G401 (cell line): ENCODE measurements at places on chromosomes 7 and 10. TPM values are rescaled to one million over a fixed set of nuclear protein-coding genes. Genes with fewer than 3 reads are reported as not detected.

DNA sequence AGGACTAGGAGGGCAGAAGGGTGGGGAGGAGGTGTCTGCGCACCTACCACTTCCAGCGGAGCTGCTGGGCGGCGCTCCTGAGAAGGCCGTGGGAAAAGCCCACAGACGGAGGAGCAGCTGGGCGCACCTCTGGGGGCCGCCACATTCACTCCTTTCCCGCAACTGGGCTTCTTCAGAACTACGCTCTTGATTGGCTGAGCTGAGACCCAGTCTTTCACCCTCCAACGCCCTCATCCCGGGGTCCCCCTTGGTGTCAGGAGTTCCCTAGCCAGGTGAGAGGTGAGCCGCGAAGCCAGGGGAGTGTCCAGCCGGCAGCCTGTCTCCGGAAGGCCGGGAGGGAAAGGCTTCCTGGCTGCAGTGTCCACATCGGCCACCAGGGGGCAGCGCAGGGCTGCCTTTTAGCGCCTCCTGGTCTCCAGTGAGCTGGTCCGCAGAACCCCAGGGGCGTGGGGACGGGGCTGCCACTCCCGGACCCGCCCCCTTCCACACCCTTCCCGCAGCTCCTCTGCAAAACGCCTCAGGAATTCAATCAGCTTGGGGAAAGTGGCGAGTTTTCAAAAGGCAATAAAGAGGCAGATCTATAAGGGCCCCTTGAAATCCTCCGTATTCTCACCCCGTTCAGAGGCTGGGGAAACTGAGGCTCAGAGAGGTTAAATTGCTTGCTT lies 98.8 kb downstream of the CHST15 start:
- DNase-seq, result peak; percentile 73

The TCF7L2 gene
- total RNA-seq, result 0.06 and 0.88 TPM in 2 replicates

GRCh38 chr10:6504296-6504695 lies 75.8 kb downstream of the PRKCQ start:
- no peak for DNase-seq

The SEC61G gene
- 318 and 345 TPM in 2 replicates for total RNA-seq

The UCN3 gene
- not detected in 2 replicates for total RNA-seq

DNA sequence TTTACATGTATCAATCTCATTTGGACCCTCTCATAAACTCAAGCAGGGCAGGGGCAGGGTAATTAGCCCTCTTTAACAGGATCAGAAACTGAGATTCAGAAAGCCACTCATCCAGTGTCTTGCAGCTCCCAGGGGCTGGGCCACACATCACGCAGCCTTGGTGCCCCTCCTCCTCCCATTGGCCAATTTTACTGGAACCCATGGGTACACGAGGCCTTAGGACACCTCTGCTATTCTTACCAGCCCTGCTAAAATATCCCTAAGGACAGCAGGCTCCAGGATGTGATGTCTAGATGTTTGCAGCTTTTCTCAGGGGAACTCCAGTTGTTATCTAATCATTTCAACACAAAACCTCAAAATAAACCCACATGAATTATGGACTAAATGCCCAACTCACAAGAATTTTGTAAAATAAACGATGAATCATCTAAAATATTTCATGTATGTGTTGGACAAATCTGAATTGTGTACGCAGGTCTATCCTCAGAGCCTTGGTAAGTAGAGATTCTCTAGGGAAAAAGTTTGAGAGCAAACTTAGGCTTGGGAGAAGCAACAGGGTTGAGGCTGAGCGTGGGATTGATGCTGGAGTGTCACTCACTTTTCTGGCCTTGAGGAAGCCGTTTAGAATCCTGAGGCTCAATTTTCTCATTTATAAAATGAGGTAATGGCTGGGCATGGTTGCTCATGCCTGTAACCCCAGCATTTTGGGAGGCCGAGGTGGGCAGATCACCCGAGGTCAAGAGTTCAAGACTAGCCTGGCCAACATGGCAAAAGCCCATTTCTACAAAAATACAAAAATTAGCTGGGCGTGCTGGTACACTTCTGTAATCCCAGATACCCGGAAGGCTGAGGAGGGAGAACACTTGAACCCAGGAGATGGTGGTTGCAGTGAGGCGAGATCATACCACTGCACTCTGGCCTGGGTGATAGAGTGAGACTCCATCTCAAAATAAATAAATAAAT lies 69.7 kb upstream of the TNS3 start:
- DNase-seq, result no peak

- no peak for DNase-seq
Measured at GRCh38 chr7:6691609-6692106, 15.1 kb downstream of the ZNF12 start.

The ZNF804B gene
- not detected in 2 replicates for total RNA-seq
